Activated T-cell treated with anti-CD3 and anti-CD28 coated beads, Interleukin-2, amount 50 U/mL, for 1 hour (primary cell): ENCODE measurements at places on chromosomes 12 and 14.
A peak's percentile ranks its signal among the peaks of the same experiment; 100 is the strongest.

GRCh38 chr14:94933486-94933885, 163.6 kb upstream of the GSC start:
- DNase-seq, result no peak

DNA sequence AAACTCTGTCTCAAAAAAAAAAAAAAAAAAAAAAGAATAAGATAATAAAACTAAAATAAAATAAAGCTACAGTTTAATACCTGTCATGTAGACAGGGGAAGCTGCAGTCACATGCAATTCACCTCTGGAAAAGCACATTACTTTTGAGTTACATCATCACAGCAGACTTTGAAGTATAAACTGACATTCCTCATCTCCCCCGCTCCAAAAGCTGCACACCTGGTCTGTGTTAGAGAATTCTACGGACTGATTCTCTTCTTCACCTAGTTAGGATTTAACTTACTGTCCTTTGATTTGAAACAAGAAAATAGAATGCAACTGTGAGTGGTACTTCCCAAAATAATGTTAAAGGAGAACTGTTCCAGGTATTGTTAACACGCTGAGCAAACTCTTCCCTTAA, 25.1 kb downstream of the SPPL3 start:
- DNase-seq, result no peak

DNA sequence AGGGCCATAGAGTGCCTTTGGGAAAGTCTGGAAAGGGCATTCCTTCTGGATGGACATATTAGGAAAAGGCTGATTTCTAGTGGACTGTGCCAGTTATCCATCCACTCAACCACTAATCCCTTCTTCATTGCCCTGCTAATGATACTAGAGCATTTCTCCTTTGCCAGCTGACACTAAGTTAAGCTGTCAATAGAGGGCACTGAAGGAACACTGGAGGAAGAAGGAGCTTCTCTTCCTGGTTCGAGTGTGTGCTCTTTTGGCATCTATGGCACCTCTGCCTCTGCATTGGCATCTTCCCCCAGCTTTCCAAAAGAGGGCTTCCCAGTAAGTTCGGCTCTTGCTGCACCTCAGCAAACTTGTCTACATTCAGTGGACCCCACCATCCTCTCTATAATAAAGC, 165.4 kb downstream of the DERA start:
- no peak for DNase-seq

- DNase-seq, result no peak
These were observed 214.8 kb downstream of the MSRB3 start for GRCh38 chr12:65492998-65493912.

DNA sequence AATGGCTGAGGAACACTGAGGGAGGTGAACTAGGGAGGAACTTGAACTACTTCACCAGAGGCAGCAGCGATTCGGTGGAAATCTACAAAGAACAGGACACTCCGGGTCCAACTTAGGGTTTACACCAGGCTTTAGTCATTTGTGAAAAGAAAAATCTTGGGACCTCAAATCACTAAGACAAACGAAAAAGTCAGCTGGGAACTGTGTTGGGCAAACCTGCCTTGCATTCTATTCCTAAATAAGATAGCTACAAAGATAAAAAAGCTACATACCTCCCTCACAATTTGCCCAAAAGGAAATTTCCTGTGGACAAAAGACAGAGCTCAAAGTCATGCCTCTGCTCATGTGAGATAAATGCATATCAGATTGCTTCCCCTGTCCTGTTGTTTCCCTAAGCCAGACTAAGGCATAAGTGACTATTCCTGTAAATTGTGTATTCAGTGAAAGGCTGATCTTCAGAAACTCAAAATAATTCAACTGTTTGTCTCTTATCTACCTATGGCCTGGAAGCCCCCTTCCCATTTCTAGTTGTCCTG, 106.6 kb downstream of the APAF1 start:
- no peak for DNase-seq

GRCh38 chr14:33932576-33933345, 18.1 kb downstream of the EGLN3 start:
- no peak for DNase-seq

- no peak for DNase-seq
These were observed 11.3 kb downstream of the RAB15 start for GRCh38 chr14:64960762-64961276.

- DNase-seq, result no peak
These were observed 1.7 kb downstream of the IRAK3 start for GRCh38 chr12:66190519-66191370.

- no peak for DNase-seq
These were observed 621.6 kb downstream of the CCER1 start for GRCh38 chr12:90333424-90333823.

DNA sequence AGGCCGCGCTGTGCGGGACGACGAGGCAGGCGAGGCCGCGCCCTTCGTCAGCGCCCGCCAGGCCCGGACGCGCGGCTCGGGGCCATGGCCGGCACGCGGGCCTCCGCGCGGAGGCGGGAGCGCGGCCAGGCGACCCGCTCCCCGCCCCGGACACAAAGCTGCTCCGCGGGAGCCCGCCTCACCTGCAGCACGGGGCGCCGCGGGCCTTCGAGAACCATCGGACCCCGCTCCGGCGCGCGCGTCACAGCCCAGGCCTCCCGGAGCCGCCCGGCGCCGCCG, 342 bp downstream of the DICER1 start:
- DNase-seq, result no peak

DNA sequence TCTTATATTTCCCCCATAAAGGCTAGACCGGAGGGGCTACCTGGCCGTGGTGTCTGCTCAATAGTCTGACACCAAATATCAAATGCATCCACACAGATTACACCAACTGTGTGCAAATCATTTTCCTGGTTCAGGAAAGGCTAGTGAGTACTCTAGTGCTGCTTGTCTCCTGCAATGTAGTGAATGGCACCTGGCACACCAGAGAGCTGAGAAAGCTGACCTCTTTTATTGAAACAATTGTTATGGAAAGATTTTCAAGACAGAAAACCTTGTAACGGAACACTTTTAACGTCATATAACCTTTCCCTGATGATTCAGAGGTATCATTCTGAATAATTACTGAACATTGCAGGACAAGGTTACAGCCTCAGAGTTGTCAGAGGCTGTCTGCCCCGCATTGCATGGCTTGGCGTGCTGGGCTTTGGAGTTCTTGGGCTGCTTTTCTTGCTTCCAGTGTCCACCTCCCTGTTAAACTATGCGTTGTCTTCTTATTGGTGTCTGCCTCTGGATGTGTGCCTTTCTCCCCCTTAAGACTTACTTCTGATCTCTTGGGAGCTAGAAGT, 40.7 kb upstream of the HDAC7 start:
- DNase-seq, result no peak

- no peak for DNase-seq
These were observed 417 bp downstream of the GLS2 start for GRCh38 chr12:56487448-56488040.

GRCh38 chr14:105600939-105601359, 74.6 kb downstream of the TMEM121 start:
- no peak for DNase-seq

DNA sequence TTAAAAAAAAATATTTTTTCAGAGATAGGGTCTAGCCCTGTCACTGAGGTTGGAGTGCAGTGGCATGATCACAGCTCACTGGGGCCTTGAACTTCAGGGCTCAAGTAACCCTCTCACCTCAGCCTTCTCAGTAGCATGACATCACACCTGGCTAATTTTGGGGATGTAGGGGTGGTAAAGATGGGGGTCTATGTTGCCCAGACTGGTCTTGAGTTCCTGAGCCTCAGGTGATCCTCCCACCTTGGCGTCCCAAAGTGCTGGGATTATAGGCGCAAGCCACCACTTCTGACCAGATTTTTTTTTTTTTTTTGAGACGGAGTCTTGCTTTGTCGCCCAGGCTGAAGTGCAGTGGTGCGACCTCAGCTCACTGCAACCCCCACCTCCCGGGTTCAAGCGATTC, 80.9 kb downstream of the HECTD1 start:
- no peak for DNase-seq

DNA sequence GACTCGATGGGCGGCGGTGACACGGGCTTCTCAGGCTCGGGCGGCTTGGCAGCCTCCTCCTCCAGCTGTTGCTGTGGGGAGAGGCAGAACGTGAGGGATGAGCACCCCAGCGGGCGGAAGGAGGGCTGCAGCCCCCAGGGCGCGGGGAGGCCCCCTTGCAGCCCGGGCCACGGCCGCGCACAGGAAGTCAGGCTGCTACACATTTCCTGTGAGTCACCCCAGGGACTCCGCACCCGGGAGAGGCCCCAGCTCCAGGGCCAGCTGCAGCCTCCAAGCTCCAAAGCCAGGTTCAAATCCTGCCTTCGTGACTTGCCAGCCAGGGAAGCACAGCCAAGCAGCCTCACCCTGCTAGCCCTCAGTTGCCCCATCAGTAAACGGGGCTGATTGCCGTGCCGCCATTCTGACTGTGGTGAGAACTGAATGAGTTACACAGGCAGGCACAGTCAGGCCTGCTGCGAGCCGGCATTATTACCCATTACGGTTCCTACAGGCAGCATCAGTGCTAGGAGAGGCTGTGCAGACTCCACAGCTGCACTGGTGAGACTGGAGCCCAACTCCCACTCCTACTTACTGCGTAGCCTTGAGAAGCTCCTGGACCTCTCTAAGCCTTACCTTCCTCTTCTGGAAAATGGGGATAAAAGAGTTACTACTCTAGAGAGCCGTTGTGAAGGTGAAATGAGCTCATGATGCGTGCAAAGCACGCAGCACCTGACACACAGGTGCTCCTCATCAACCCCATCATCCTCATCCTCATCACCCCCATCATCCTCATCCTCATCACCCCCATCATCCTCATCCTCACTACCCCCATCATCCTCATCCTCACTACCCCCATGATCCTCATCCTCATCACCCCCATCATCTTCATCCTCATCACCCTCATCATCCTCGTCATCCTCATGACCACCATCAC, 100.9 kb downstream of the NCOR2 start:
- DNase-seq, result peak; percentile 88

DNA sequence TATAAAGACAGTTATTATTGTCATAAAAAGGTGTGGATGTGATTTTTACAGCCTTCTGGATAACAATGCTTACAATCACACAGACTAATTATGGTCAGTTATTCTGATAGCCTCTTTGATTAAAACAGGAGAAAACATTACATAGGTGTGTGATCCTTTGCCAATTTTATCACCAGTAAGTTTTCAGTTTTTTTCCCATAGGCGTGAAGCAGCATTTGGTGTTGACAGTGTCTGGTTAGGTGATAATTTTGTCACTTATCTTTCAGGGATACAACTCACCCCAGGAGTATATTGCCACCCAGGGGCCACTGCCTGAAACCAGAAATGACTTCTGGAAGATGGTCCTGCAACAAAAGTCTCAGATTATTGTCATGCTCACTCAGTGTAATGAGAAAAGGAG, 208.8 kb downstream of the EPS8 start:
- DNase-seq, result peak; percentile 26

- DNase-seq, result no peak
These were observed 188.9 kb downstream of the SLC41A2 start for GRCh38 chr12:104769144-104769561.

DNA sequence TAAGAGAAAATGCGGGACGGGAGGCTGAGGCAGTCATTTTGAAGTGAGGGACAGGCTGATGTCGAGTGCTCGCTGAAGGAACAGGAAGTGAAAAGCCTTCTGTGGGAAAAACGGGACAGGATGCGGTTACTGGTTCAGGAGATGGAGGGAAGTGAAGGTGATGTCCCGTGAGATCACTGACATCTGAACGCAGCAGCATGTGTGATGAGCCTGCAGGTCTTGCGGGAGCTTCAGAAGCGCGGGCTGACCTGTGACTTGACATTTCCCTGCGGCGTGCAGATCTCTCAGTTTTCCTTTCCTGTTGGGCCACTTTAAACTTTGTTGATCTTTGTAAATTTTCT, 77.8 kb downstream of the DDX51 start:
- DNase-seq, result no peak

DNA sequence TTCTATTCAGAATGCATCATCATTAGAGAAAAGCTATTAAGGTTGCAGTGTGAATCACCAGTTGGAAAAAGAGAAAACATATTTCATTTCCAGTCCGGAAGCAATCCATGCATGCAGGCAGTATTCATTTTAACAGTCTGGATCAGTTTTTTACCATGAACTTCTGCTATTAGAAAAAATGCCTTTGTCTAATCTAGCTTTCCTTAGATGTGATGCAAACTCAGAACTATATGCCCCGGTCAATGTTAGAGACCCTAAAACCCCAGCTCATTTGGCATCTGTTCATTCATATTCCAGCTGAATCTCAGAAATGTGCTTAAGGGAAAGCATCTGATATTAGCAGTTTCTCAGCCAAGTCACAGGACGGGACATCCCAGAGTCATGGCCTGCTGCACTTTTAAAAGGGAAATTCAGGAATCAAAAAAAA, 8.5 kb downstream of the IRAK3 start:
- no peak for DNase-seq

DNA sequence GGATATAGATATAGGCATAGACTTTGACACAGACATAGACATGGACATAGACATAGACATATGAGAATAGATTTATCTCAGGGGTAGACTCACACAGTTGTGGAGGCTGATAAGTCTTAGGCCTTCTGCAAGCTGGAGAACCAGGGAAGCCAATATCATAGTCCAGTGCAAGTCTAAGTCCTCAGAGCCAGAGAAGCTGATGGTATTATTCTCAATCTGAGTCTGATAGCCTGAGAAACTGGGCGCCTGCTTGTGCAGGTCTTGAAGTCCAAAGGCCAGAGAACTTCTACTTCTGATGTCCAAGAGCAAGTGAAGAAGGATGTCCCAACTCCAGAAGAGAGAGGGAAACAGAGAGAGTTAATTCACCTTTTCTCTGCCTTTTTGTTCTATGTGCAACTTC, 476.5 kb downstream of the SLC6A15 start:
- DNase-seq, result no peak

GRCh38 chr12:95516757-95517156, 34.5 kb downstream of the USP44 start:
- no peak for DNase-seq

GRCh38 chr12:52248541-52249461, 15.8 kb downstream of the KRT7 start:
- no peak for DNase-seq

DNA sequence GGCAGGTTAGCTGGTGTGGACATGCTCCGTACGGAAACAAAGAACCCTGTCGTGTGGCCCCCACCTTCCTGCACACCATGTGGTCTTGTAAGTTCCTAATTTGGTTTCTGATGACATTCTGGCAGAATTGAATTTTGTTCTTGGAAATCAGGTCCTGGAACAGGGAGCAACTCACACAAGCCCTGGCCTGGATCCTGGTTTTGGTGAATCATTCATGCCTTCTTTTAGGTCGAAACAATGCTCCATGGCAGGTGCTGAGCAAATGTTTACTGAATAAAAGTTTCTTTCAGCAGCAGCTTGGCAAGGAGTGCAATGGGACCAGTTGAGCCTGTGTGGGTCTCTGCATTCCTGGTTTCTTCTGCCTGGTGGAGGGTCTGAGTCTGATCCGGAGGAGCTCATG, 978.4 kb downstream of the BCL11B start:
- no peak for DNase-seq

GRCh38 chr12:90343966-90344365, 611.0 kb downstream of the CCER1 start:
- no peak for DNase-seq

GRCh38 chr14:95490727-95491451, 25.6 kb downstream of the SYNE3 start:
- no peak for DNase-seq
